ENCODE measurements at places on chromosomes 3 and 15.

GRCh38 chr15:89282631-89283030, 38.9 kb downstream of the FANCI start:
- no peak for DNase-seq

DNA sequence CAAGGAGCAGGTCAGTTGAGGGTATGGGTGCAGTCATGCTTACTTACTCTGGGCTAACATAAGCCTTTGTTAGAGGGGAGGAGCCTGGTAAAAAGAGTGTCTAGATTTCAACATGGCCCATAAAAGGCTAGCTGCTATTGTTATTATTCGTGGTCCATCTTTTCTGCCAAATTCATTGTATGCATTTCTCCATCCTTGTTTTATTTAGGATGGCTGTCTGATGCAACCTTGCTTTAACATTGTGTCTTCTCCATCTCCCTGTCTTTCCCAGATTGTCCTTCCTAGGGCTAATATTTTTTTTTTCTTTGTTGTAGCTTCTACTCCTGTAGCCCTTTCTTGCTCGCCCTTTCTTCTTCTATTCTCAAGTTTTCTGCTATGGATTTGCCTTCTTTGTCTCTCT, 12.6 kb downstream of the RBMS3 start:
- no peak for DNase-seq

DNA sequence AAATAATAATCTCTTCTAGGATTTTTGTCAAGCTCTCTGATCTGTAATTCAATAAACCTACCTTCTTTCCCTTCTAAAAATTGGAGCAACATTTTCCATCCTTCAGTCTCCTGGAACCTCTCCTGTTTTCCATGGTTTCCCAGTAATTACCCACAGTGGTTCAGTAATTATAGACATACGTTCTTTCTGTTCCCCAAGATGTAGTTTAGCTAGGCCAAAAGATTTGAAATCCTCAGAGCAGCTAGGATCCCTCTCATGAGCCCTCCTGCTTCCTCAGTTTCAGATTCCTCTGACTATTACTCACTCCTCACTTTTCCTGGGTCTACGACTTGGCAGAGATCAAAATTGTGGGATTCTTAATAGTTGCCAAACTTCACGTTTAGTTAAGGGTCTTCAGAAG, 76.9 kb upstream of the IGSF10 start:
- no peak for DNase-seq

DNA sequence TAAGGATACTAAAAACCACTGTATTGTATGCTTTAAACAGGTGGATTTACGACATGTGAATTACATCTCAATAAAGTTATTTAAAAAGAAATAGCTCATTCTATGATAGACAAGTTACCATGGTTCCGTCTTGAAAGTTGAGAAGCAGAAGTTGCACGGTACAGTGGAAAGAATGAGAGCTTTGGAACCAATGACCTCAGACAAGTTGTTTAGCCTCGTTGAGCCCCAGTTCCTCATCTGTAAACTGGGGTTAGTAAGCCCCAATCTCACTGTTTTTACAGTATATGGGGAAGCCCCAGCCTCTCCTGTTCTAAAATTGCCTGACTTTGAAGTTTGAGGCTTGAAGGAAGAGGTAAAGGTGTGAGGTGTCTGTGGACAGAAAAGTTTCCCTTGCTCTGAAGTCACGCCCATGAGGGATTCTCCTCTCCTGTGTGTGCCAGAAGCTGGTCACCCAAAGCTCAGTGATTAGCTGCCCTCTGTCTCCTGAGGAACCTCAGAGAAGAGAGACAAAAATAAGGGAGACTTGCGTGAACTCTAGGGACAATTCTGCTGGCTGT, 10.0 kb downstream of the CRYGS start:
- DNase-seq: no peak

DNA sequence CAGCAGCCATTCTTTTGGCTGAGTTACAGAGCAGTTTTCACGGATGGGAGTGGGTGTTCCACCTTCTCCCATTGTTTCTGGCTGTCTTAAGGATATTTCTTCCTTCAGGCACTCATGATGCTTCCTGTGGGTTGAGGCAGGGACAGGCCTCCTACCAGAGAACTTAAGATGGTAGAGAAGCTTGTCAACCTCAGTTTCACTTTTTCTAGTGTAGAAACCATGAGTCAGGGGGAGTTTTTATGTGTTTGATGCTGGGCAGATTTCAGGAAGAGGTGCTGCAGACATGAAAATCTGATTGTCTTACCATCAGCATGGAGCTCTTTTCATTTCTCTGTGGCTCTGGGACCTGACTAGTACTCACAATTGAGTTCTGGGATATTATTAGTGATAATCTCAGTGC, 48.7 kb upstream of the VEPH1 start:
- no peak for DNase-seq

GRCh38 chr15:34126522-34126921, 24.6 kb downstream of the PGBD4 start:
- DNase-seq: no peak

- DNase-seq: no peak
Measured at GRCh38 chr15:65369651-65370050, 8.2 kb downstream of the IGDCC3 start.

DNA sequence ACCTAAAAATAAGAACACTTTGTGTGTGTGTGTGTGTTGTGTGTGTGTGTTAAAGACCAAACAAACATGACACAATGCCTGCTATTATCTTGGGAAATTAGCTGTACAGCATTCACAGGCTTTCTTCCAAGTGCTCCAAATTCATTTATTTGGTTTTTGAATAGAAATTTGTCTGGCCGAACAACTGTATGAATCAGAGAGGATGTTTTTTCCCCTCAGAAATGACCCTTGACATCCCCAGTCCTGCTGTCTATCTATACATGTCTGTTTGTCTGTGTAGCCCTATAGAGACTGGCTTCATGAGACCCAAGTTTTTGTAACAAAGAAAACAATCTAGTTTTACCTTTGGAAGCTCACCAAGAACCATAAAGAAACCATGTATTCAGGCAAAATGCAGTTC, 549.8 kb downstream of the NSUN3 start:
- no peak for DNase-seq

DNA sequence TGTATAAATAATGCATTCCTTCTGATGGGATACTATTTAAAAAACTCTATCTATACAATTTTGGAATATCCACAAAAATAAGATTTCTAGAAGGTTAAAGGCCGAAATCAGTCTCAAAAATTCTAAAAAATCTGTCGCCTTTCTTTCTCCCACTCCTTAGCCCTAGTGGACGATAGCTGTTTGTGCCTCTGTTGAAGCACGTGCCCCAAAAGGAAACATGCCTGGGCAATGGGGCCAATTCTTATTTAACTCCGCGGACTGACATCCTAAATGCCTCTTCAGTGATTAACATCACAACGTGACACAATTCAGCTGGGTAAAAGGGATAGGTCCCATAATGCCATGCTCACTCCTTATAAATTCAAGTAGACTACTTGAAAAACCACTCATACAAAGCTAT, 65.1 kb downstream of the GAP43 start:
- DNase-seq: no peak

- DNase-seq: no peak
Measured at GRCh38 chr15:85630311-85630710, 164.4 kb downstream of the KLHL25 start.

DNA sequence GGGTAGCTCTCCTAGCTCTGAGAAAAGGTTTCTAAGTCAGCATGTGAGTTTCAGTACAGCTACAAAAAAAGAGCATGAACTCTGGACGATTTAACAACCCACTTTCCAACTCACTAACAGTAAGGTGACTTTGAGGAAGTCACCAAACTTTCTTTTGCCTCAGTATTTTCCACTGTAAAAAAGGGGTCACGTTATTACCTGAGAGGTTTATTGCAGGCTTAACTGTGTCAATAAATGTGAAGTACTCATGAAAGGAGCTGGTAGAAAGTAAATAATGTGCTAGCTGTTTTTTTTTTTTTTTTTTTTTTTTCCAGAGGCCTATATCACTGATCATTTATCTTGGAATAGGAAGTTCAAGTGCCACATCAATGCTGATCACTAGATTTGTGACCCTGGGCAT, 89.3 kb downstream of the PLSCR2 start:
- no peak for DNase-seq
